ENCODE measurements at places on chromosomes 2 and 18.

- no peak for DNase-seq
These were observed 123.6 kb upstream of the STK17B start for GRCh38 chr2:196295005-196295404.

DNA sequence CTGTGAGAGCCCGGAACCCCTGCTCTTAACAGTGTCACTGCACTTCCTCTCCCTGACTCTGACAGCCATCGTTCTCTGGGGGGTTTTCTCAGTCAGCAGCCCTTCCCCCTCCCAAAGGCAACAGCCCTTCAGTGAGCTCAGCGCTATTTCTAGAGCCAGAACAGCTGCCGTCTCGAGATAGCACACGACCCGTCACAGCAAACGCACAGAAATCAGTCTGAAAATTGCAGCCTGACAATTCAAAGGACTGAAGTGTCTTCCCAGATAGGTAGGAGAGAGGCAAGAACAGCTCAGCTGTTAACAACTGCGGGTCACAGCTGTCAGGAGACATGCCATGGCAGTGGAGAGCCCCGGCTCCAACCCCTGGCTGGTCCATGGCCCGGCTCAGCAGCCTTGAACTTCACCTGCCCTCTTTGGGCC, 45.4 kb downstream of the ST8SIA5 start:
- no peak for DNase-seq

GRCh38 chr2:144683966-144684365, 164.0 kb upstream of the ZEB2 start:
- DNase-seq = no peak

DNA sequence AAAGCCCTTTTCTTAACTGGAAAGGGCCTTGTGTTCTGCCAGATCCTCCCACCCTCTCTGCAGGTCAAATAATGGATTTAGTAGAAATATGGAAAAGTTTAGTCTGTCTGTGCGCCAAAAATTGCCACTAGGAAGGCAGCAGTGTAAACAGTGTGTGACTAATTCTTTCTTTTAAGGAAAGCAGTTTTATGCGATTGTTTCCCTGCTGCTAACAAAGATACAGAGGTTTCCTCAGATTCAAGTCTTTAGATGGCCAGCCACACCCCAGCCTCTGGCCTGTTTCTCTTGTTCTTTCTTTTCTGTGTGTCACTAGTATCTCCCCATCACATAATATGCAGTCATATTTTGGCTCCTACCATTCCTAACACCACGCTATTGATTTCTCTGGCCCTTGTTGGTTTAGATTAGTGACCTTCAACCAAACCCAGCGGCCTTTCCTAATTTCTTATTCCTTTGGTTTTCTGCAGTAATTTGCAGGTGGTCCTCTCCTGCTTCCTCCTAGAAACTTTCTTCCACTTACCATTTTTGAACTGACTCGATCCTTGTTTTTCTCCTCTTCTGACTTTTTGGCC, 157.4 kb downstream of the LTBP1 start:
- no peak for DNase-seq

DNA sequence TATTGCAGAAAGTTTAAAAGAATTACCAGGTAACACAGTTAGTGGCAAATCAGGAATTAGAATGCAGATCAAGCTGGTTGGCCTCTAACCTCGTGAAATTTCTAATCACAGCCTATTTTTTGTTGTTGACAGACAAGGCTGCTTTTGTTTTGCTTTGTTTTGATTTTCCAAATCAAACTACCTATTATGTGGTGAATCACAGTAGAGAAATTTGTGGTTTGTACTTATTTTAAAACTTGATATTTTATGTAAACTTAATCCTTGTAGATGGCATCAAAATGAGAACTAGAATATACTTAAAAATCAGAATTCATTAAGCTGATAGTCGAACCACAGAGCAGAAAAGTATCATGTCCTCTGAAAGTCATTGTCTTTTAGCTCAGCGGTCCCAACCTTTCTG, 258.1 kb downstream of the CTNNA2 start:
- DNase-seq = no peak

- DNase-seq = no peak
These were observed 50.8 kb upstream of the NFE2L2 start for GRCh38 chr2:177315364-177315763.

- no peak for DNase-seq
These were observed 20.1 kb downstream of the IL1RL1 start for GRCh38 chr2:102331311-102331980.

GRCh38 chr18:59123588-59124369, 15.9 kb upstream of the SEC11C start:
- DNase-seq = no peak

GRCh38 chr18:24766376-24766775, 305.9 kb downstream of the HRH4 start:
- DNase-seq = no peak

- DNase-seq = no peak
These were observed 88.9 kb downstream of the PXDN start for GRCh38 chr2:1655461-1655860.

GRCh38 chr2:19479666-19480065, 121.2 kb upstream of the OSR1 start:
- no peak for DNase-seq

- DNase-seq = no peak
These were observed 40.0 kb downstream of the RNF144A start for GRCh38 chr2:6957031-6957714.

DNA sequence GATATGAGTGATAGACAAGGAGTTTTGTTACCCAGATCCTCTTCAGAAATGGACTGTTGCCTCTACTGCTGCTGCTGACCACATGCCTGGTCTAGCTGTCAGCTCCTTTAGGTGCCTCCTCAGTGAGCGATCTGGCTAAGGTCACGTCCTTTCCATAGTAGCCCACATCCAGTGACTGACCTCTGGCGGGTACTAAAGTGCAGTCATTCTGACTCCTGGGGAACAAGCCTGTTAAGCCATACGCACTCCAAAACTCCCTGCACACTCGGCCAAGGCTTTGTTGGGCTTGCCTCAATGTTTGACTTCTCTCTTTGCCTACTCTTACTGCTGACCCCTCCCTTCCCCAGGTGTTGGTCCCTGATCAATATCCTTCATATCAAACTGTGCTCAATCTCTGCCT, 685.2 kb downstream of the IRS1 start:
- DNase-seq = no peak

- no peak for DNase-seq
These were observed 694 bp downstream of the THSD7B start for GRCh38 chr2:136766073-136766404.

- no peak for DNase-seq
These were observed 2.0 kb downstream of the ZNF521 start for GRCh38 chr18:25349926-25350487.

DNA sequence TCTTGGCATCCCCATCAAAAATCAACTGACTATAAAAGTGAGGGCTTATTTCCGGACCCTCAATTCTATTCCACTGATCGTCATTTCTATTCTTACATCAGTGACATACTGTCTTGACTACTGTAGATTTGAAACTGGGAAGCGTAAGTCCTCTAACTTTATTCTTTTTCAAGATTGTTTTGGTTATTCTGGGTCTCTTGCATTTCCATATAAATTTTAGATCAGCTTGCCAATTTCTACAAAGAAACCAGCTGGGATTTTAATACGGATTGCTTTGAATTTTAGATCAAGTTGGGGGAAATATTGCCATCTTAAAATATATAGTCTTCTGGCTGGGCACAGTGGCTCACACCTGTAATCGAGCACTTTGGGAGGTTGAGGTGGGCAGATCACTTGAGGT, 17.9 kb upstream of the INPP4A start:
- no peak for DNase-seq

DNA sequence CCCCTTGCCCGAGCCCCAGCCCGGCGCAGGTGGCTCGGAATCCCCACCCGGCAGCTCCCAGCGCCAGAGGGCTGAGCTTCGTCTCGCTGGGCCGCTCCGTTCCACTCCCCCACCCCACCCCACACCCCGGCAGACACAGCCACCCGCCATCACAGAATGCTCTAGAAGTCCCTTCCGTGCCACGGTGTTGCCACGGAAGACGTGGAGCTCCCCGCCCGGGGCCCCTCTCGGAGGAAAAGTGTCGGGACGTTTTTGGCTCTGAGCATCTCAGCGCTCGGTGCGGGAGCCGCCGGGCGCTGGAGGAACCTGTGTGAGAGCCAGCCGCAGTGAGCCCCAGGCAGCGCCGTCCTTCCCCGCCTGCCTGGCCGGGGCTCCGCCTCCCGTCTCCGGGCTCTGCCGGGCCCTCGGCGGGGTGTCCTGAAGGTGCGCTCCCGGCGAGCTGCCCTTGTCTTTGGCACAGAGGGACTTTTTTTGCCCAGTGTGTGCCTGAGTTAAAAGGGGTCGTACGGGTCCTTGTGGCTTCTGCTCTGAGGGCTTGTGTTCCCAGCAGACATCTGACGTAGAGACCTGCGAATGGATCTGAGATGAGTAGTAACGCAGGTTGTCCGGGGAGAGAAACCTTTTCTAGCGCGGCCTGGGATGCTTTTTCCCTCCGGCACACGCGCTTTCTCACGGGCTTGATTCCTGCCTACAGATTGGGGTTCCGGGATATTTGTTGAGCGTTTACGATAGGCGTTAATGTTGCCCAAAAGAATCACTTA, 1.8 kb downstream of the ZCCHC2 start:
- DNase-seq = no peak

- DNase-seq = no peak
These were observed 6.8 kb upstream of the ANKRD62 start for GRCh38 chr18:12086677-12087470.
